ENCODE measurements at places on chromosomes 2 and 18.

DNA sequence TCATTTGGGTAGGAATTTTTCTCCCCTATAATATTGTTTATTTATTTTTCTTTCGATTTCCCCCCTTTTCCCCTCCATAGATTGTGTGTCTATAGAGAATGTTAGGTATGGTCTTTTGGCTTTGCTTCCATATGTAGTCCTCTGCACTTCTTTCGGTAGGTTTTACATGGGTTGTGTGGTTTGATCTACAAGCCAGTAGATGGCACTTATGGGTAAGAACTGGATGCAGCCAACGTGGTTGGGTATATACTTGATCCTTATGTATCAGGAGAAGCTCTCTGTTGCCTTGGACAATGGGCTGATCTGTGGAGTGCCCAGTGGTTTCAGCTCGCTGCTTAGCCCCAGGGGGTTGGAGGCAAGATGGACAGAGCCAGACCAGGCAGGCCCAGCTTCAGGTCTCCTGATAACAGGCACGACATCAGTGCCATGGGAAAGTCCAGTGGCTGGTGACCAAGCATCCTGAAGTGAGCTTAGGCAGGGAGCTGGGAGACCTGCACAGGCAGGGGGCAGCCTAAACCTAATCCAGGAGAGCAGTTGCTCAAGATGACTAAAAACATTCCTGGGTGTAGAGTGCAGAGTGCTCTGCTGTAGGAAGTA, 488.3 kb downstream of the CCDC85A start:
- no peaks in the 10 kb centered on the region for H3K27me3 ChIP-seq
- no peaks in the 10 kb centered on the region for H3K36me3 ChIP-seq
- H3K4me1 ChIP-seq, result no peaks in the 10 kb centered on the region
- H3K27ac ChIP-seq, result no peak overlapping the region

DNA sequence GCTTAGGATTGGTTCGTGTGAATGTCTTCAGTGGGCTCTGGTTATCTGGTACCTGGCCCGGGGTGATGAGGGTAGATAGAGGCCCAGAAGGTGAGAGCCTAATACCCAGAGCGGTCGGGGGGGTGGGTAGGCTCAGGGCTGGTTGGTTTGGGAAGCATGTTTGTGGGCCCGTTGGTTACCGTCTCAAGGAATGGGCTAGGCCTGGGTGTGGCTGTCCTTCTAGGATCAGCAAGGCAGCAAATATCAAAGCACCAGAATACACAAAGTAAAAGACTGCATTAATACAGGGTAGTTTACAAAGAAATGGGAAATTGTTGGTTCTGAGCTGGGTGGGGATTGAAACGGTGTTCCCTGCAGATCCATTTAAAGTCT, 6.0 kb upstream of the IL1R2 start:
- DNase-seq, result no peak
- H3K27me3 ChIP-seq, result no peaks in the 10 kb centered on the region
- no peaks in the 10 kb centered on the region for H3K36me3 ChIP-seq

GRCh38 chr2:201122276-201122675, 6.3 kb downstream of the CFLAR start:
- DNase-seq, result no peak
- peak overlapping the region; percentile 98 for H3K27ac ChIP-seq
- no peaks in the 10 kb centered on the region for H3K27me3 ChIP-seq
- peak overlapping the region; percentile 82 for H3K4me3 ChIP-seq
- no peaks in the 10 kb centered on the region for H3K36me3 ChIP-seq

GRCh38 chr2:28465148-28465885, 30.5 kb upstream of the PLB1 start:
- H3K36me3 ChIP-seq, result no peaks in the 10 kb centered on the region
- H3K4me3 ChIP-seq, result no peak overlapping the region
- DNase-seq, result no peak
- H3K27me3 ChIP-seq, result no peaks in the 10 kb centered on the region
- peaks cover 4% of the 10 kb centered on the region for H3K4me1 ChIP-seq

- H3K27ac ChIP-seq, result no peak overlapping the region
- no peaks in the 10 kb centered on the region for H3K4me1 ChIP-seq
Measured at GRCh38 chr2:8438476-8438875, 243.4 kb upstream of the ID2 start.

GRCh38 chr18:70232261-70232660, 26.8 kb upstream of the RTTN start:
- no peaks in the 10 kb centered on the region for H3K27me3 ChIP-seq
- H3K4me3 ChIP-seq, result no peak overlapping the region
- H3K4me1 ChIP-seq, result no peaks in the 10 kb centered on the region
- H3K36me3 ChIP-seq, result no peaks in the 10 kb centered on the region

DNA sequence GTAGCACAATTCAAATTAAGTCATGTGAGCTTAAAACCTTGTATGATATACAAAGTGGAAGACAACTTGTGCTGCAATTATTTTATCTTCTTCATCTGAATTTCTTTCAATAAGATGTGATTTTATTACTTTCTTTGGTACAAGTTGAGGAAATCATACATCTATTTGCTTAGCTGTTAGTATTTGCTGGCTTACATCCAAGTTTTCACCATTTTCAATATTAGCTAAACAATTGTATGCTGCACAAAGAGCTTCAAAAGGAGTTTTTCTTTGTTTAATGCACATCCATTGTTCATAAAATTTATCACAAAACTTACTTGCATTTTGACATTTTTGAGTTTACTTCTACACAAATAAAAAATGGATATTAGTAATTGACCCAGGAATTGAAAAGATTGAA, 40.9 kb downstream of the SCN9A start:
- H3K4me3 ChIP-seq, result no peak overlapping the region
- H3K36me3 ChIP-seq, result no peaks in the 10 kb centered on the region
- no peak overlapping the region for H3K27ac ChIP-seq

DNA sequence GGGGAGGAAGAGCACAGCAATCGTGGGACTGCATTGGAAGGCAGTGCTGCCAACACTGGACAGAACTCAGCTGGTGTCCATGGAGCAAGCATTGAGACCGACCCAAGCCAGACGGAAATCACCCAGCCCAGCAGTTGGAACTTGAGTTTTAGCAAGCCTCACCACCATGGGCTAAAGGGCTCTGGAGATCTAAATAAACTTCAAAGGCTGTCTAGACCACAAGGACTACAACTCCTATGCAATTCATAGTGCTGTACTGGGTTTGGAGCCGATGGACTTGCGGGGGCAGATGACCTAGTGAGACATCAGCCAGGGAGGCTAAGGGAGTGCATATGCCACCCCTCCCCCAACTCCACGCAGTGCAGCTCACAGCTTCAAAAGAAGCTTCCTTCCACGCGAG, 243.6 kb upstream of the SLC39A10 start:
- H3K36me3 ChIP-seq, result no peaks in the 10 kb centered on the region
- H3K27ac ChIP-seq, result no peak overlapping the region
- no peak overlapping the region for H3K4me3 ChIP-seq
- no peak for DNase-seq

DNA sequence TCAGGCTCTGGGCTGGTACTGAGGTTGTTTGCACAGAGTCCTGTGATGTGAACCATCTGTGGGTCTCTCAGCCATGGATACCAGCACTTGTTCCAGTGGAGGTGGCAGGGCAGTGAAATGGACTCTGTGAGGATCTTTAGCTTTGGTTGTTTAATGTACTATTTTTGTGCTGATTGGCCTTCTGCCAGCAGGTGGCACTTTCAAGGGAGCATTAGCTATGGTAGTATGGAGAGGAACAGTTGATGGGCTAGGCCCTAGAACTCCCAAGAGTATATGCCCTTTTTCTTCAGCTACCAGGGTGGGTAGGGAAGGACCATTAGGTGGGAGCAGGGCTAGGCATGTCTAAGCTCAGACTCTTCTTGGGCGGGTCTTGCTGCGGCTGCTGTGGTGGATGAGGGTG, 257.0 kb upstream of the GYPC start:
- no peak overlapping the region for H3K4me3 ChIP-seq
- no peak for DNase-seq
- no peak overlapping the region for H3K27ac ChIP-seq
- no peaks in the 10 kb centered on the region for H3K27me3 ChIP-seq

GRCh38 chr2:110773401-110773921, 41.1 kb downstream of the ACOXL start:
- no peaks in the 10 kb centered on the region for H3K36me3 ChIP-seq
- no peak overlapping the region for H3K4me3 ChIP-seq
- H3K4me1 ChIP-seq, result no peaks in the 10 kb centered on the region
- no peak overlapping the region for H3K27ac ChIP-seq
- H3K27me3 ChIP-seq, result no peaks in the 10 kb centered on the region

- no peaks in the 10 kb centered on the region for H3K4me1 ChIP-seq
- no peaks in the 10 kb centered on the region for H3K36me3 ChIP-seq
- H3K27me3 ChIP-seq, result no peaks in the 10 kb centered on the region
- H3K27ac ChIP-seq, result no peak overlapping the region
- no peak overlapping the region for H3K4me3 ChIP-seq
- DNase-seq, result no peak
Measured at GRCh38 chr2:113700186-113700841, 56.1 kb downstream of the SLC35F5 start.

- DNase-seq, result no peak
- H3K4me1 ChIP-seq, result no peaks in the 10 kb centered on the region
- no peak overlapping the region for H3K4me3 ChIP-seq
- no peaks in the 10 kb centered on the region for H3K27me3 ChIP-seq
- H3K36me3 ChIP-seq, result no peaks in the 10 kb centered on the region
Measured at GRCh38 chr2:110167326-110168000, 37.4 kb downstream of the NPHP1 start.

DNA sequence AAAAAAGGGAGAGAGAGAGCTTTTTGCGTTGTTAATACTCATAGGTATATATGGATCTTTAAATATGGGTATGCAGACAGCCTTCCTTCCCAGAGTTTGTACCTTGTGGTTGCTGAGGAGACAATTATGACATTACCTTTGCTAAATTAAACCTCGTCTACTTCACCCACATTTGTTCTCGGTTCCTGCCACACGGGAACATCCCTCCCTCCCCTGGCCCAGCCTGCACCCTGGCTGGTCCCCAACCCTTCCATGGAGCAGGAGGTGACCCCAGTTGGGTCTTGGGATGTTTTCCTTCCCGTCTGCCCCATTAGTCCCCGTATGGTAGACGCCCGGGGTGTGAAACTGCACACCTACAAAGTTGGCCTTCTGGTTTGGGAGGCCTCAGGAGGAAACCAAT, 105.3 kb upstream of the FZD7 start:
- H3K4me1 ChIP-seq, result no peaks in the 10 kb centered on the region
- no peaks in the 10 kb centered on the region for H3K27me3 ChIP-seq
- no peak overlapping the region for H3K27ac ChIP-seq
- H3K36me3 ChIP-seq, result no peaks in the 10 kb centered on the region

- DNase-seq, result no peak
- H3K4me3 ChIP-seq, result no peak overlapping the region
- no peaks in the 10 kb centered on the region for H3K36me3 ChIP-seq
- H3K27me3 ChIP-seq, result no peaks in the 10 kb centered on the region
Measured at GRCh38 chr2:13572466-13572865, 855.7 kb downstream of the TRIB2 start.

DNA sequence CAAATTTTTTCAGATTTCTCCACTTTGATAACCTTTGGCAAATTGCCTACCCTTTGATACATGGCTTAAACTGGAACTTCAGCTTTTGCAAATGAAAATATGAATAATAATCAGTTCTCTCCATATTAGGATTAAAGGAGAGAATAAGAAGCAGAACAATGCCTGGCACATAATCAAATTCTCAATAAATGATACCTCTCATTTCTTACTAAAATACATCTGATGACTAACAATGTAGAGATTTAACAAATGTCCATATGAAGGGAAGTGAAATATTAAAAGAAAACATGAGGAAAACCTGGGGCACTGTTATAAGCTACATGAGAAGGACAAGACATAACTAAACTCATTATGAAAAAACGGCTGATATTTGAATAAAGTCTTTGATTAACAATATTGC, 1103.6 kb downstream of the LRP1B start:
- no peak overlapping the region for H3K4me3 ChIP-seq
- H3K27me3 ChIP-seq, result no peaks in the 10 kb centered on the region
- no peaks in the 10 kb centered on the region for H3K36me3 ChIP-seq
- DNase-seq, result no peak

GRCh38 chr2:11738589-11739436, 7.6 kb upstream of the LPIN1 start:
- peak overlapping the region; percentile 6 for H3K27ac ChIP-seq
- H3K27me3 ChIP-seq, result no peaks in the 10 kb centered on the region
- H3K36me3 ChIP-seq, result no peaks in the 10 kb centered on the region
- H3K4me1 ChIP-seq, result peaks cover 27% of the 10 kb centered on the region
- peak; percentile 51 for DNase-seq
- H3K4me3 ChIP-seq, result no peak overlapping the region

- no peaks in the 10 kb centered on the region for H3K4me1 ChIP-seq
- DNase-seq, result no peak
- no peaks in the 10 kb centered on the region for H3K36me3 ChIP-seq
- H3K4me3 ChIP-seq, result no peak overlapping the region
- no peak overlapping the region for H3K27ac ChIP-seq
Measured at GRCh38 chr18:424071-424661, 76.3 kb downstream of the COLEC12 start.

DNA sequence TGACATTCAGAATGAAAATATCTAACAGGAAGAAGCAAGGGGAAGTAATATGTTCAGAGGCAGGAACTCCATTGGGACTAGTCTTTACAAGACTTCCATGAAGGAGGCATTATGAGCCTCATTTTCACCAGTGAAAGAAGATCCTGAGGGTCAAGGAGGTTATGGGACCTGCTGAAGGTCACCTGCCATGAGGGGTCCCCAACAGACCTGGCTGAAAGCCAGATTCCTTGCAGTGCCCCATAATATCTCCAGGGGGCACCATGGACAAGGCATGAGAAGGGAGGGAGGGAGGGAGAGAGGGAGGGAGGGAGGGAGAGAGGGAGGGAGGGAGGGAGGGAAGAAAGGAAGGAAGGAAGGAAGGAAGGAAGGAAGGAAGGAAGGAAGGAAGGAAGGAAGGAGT, 27.9 kb downstream of the XDH start:
- no peak for DNase-seq
- no peaks in the 10 kb centered on the region for H3K4me1 ChIP-seq
- H3K27ac ChIP-seq, result no peak overlapping the region
- H3K4me3 ChIP-seq, result no peak overlapping the region
- no peaks in the 10 kb centered on the region for H3K27me3 ChIP-seq

DNA sequence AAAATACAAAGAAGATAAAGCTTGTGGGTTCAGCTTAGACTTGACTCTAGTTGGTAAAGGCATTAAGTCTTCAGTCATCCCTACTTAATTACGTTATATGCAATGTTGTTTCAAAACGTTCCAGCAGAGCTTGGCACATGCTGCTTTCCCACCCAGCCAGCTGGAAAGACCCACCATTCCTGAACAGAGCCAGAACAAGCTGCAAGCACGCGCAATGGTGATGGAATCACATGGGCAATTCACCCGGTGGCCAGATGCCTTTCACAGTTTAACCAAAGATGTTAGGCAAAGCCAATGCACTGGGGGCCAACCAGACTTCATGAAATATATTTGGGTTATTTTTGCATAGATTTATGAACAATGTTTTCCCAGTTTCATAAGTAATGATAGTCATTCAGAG, 123.4 kb upstream of the CDH20 start:
- H3K27ac ChIP-seq, result no peak overlapping the region
- no peak for DNase-seq
- H3K36me3 ChIP-seq, result no peaks in the 10 kb centered on the region
- no peaks in the 10 kb centered on the region for H3K27me3 ChIP-seq
- H3K4me1 ChIP-seq, result no peaks in the 10 kb centered on the region

DNA sequence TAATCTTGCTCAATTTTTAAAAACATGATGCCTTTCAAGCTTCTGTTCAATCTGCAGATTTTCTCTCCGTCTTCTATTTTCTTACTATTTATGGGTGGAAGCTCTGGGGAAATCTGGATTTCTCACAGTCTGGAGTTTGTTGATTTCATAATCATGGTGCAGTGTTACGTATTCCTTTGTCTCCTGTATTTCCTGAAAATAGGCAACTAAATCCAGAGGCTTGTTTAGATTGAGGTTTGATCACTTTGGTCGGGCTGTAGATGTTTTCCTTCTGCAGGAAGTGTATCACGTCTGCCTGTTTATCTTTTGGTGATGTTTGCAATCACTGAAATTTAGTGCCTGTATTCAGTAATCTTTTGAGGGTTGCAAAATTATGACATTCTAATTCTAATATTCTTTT, 487.7 kb downstream of the LRRTM4 start:
- no peak overlapping the region for H3K27ac ChIP-seq
- H3K36me3 ChIP-seq, result no peaks in the 10 kb centered on the region
- H3K4me3 ChIP-seq, result no peak overlapping the region
